ENCODE measurements at places on chromosomes 1 and 21.

DNA sequence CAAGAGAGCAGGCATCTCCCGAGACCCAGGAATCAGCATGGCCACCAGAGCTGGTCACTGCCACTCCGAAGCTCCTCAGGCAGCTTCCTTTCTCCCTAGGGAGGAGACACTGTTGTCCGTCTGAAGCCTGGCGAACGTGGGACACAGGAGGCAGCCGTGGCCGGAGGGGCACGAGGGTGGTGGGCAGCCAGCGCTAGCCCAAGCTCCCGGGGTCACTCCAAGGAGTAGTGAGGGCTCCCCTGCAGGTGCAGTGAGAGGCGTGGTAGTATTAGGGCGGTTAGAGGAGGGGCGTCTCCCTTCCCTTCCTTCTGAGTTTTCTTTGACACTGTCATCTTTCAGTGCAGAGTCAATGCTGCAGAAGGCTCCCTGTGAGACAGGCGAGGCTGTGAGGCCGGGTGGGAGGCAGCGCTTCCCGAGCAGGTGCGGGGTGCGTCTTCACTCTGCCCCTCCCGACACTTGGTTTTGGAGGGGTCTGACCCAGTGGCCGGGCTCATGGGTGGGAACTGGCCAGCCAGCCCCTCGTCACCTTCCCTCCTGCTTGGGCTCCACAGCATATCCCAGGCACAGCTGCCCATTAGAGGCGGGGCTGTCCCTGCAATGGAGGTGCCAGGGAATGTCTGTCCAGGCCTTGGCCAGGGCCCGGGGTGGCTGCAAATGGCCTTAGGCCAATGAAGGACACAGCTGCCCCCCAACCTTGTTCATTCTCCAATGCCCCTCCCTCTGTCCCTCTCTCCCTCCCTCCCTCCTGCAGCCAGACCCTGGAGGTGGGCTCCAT, 171.6 kb upstream of the ARHGEF16 start:
- DNase-seq: no peak

- DNase-seq: no peak
Observed at GRCh38 chr1:161080441-161081405, 8.6 kb downstream of the NECTIN4 start.

- DNase-seq: peak; percentile 42
Observed at GRCh38 chr1:65065524-65066418, 82.2 kb upstream of the AK4 start.

GRCh38 chr21:32611471-32611997, 643 bp downstream of the CFAP298 start:
- no peak for DNase-seq

- no peak for DNase-seq
Observed at GRCh38 chr1:45400049-45400448, 59.8 kb upstream of the MUTYH start.

DNA sequence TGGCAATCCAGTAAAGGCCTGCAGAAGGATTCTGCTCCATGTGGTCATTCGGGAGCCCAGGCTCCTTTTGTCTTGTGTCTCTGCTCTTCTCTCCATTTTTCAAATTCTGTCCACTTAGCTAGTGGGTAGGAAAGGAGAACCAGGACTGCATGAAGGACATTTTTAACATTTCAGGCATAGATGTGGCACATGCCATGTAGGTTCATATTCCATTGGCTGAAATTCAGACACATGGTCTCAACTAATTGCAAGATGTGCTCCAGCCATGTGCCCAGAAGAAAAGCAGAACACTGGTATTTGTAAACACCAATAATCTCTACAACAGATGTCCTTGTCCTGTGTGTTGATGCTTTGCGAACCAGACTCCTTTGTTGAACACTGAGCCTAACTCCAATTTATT, 85.2 kb upstream of the WLS start:
- DNase-seq: no peak

DNA sequence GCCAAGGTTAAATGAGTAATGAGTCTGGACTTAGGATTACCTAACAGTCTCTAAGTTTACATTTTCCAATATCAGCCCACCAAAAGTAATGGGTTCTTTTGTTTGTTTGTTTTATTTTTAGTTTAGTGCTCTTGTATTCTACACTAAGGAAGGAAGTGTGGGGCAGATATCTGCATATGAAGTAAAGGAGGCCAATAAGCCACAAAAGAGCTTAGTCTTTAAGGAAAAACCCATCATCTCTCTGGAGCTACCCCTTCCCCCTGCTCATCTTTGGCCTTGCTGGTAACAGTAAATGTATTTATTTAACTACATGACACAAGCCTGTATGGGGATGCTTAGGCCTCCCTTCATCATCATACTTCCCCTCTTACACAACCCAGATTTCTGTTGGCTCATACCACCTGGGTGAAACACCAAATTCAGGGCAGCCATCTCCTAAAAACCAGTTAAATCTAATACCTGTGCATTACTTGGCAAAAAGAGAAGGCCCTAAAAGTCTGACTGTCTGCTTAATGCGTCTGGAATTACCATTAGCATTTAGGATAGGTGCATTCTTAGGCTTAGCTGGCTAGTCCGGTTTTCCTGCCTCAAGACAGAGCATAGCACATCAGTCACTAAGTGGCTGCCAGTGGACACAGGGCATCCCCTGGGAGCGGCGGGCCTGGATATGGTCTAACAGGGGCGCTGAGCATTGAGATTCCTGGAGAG, 96.8 kb upstream of the ADGRL2 start:
- no peak for DNase-seq

DNA sequence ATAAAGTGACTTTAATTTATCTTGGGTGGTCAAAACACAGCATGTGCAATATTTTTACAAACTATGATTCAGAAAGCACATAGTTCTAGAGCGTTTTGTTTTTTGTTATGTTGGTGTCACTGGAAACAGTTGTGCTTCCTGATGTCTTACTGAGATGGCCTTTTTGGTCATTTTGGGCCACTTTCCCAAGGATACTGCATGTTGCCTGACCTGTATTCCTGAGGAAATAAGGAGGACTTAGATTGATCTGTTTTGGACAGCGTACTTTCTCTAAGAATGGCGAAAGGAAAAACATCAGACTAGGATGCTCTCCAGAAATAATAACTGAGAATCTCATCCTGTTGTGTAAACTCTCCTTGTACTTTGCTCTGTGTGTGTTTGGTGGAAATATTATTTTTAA, 451.2 kb downstream of the USP25 start:
- no peak for DNase-seq

GRCh38 chr21:44702973-44703730, 6.2 kb downstream of the KRTAP10-12 start:
- no peak for DNase-seq

- no peak for DNase-seq
Observed at GRCh38 chr1:67575861-67576260, 109.1 kb upstream of the GADD45A start.

- no peak for DNase-seq
Observed at GRCh38 chr21:29208682-29209059, 78.2 kb downstream of the MAP3K7CL start.

DNA sequence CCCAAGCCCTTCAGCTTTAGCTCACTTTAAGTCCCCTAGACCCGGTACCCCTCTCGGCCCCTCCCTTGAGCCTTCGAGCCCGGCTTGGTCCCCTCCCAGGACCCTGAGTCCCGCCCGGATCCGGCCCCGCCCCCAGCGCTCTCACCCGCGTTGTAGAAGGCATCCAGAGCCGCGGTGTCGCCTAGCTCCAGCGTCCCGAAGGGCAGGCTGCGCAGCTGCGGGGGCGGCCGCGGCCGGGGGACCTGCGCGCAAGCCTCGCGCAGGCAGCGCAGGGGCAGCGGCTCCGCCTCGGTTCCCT, 699 bp downstream of the MAP3K6 start:
- DNase-seq: peak; percentile 22

DNA sequence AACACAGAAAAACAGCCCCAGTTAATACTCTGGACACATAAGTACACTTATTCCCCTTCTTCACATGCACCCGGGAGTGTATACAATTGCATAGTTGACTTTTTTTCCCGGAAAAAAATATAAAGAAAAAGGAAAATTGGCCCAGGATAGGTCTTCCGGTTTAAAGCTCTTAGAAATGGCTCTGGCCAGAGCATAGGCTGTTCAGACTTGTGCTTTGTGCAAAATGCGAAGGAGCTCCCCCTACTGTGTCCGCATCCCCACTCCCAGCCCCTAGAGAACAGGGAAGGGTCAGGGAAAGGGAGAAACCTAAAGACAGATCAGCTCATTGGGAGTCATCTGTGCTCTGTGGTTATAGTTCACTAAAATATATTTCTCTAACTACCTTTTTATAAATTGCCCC, 5.5 kb upstream of the MTMR11 start:
- no peak for DNase-seq

- DNase-seq: no peak
Observed at GRCh38 chr1:65425697-65426096, 5.2 kb downstream of the LEPR start.

DNA sequence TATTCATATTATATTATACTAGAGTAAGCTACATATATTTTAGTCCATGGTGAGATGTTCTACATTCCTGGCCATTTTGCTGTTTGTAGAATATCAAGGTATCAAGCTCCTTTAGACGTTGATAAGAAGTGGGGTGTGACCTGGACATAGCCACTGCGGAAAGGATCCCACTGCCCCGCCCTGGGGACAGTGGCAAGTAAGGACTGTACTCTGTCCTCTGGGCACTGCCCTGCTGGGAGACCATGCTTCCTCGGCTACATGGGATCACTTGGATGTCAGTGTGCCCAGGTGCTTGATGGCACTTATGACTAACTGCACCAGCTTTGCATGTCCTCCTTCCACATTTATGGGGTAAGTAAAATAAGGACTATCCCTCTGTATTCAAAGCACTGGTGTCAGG, 46.3 kb upstream of the NTPCR start:
- no peak for DNase-seq

- no peak for DNase-seq
Observed at GRCh38 chr1:59202455-59202854, 94.4 kb upstream of the FGGY start.

DNA sequence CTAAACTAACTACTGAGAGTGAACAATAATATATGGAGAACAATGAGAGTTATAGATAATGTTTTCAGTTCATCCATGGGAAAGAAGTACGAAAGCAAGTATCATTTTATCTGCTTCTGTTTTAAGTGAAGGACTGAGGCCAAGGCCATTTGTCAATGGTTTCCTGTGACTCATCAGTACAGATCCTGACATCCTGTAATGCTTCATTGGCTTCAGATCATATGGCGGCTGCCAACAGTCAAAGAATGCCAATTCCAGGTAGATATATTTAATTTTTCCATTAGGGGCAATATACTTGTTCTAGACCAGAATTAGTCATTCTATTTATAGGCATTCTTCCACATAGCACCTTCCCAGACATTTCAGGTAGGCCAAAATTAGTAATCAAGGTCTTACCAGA, 97.3 kb downstream of the USH2A start:
- no peak for DNase-seq

GRCh38 chr1:2493218-2493617, 17.1 kb downstream of the PLCH2 start:
- DNase-seq: no peak

GRCh38 chr1:184953600-184954219, 20.6 kb downstream of the NIBAN1 start:
- no peak for DNase-seq

GRCh38 chr1:168918860-168919741, 187.4 kb upstream of the ATP1B1 start:
- no peak for DNase-seq

- DNase-seq: no peak
Observed at GRCh38 chr1:109509176-109510134, at the start of gene AMIGO1. Gene AMIGO1 (minus strand): TSS chr1:109509727. CDS start chr1:109508912, 815 bp downstream.

GRCh38 chr1:165444897-165445370, at the start of gene RXRG:
Gene RXRG (minus strand): TSS chr1:165445126. CDS start chr1:165444893, 233 bp downstream.
- no peak for DNase-seq

- DNase-seq: no peak
Observed at GRCh38 chr1:225467193-225468020, 39.6 kb upstream of the LBR start.

DNA sequence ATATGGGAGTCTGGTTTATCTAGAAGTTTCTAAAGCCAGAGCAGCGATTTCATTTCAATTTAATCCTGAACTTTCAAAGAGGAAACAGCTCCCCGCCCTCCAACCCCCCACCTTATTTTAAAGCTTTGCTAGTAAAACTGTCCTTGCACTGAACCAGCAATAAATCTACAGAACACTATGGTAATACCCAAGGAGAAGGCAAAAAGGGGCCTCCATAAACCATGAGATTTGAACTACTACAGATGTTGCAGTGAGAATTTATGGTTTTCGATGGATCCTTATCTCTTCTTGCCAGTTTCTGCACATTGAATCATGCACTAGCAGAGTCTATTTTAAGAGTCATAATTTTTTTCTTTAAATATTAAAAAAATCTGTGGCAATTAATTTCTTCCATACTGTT, 64.8 kb upstream of the BEND5 start:
- DNase-seq: no peak

DNA sequence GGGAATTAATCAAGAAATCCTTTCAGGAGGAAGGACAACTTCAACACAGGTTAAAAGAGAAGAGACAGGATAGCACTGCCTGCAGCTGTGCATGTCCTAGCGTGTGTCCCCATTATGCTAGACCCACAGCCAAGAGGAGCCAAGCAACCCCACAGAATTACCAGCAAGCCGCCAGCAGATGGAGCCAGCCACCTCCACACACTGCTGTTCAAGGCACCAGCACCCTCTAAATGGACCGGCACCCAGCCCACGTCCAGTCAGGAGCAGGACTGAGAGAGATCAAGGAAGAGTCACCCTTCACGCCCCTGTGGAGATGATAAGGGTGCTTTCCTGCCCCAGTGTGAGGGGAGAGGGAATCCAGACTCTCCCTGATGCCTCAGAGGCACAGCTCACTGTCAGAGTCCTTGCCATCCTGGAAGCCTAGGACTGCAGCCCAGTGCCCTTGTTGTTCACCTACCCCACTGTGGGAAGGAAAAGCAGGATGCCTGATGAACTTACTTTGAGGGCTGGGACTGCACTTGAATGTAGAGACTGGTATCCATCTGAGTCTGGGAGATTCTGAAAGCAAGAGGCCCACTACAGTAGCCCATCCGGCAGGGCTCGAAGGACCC, 37.1 kb upstream of the CTTNBP2NL start:
- peak; percentile 72 for DNase-seq

DNA sequence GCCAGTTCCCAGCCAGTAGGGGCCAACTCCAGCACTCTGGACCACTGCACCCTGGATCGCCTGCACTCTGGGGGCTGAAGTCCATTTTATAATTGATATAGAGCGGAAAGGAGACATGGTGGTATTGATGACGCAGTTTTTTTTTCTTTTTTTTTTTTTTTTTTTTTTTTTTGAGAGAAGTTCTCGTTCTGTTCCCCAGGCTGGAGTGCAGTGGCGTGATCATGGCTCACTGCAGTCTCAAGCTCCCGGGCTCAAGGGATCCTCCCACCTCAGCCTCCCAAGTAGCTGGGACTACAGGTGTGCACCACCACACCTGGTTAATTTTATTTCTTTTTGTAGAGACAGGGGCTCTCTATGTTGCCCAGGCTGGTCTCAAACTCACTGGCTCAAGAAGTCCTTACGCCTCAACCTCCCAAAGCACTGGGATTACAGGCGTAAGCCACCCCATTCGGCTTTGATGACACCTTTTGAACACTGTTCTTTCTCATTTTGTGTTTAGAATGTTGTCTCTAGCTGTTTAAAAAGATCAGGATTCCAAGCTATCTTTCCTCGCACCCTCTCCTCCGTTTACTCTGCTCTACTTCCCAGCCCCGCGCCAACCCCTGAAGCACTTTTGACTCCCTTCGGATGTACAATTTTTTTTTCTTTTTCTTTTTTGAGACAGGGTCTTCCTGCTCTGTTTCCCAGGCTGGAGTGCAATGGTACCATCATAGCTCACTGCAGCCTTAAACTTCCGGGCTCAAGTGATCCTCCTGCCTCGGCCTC, 960 bp downstream of the MX2 start:
- no peak for DNase-seq

- no peak for DNase-seq
Observed at GRCh38 chr1:61151565-61151964, 69.2 kb downstream of the NFIA start.
